ENCODE measurements at places on chromosomes 5 and 9.

- no peak for DNase-seq
These were observed 657.9 kb upstream of the ST8SIA4 start for GRCh38 chr5:101561018-101561417.

GRCh38 chr9:38195737-38196161 lies 126.7 kb upstream of the SHB start:
- no peak for DNase-seq

DNA sequence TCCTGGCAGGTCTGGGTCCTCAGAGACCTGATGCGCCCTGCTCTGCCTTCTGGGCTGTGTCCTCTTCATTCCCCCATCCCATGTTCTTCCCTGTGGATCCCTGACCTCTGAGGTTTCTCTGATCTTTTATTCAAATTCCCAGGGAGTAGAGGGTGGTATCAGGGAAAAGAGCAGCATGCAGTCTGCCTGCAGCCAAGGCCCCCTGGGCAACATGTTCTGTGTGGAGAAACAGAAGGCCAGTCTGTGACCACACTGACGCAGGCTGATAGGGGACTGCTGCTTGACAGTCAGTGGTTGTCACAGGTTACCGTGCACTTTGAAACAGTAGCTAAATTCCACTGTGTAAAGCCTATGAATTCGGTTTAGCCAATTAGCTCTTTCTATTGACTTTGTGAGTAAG lies 156.6 kb upstream of the IRX2 start:
- no peak for DNase-seq

DNA sequence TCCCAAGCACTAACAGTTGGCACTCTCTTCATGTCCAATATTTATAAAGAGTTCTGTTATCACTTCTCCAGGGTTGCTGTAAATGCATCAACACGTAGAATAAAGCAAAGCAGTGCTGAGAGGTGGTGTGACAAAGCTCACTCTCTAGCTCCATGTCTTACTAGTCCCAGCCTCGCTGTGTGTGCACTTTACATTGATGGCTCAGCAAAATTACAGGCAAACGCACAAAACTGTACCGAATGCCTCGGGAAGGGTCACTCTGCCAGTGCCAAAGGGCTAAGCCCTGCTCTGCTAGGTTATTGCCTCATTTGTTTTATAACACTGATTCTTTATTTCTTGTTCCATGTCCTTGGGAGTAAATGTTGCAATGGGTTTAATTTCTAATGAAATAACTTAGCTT lies 1005.9 kb upstream of the WWC1 start:
- DNase-seq: no peak

DNA sequence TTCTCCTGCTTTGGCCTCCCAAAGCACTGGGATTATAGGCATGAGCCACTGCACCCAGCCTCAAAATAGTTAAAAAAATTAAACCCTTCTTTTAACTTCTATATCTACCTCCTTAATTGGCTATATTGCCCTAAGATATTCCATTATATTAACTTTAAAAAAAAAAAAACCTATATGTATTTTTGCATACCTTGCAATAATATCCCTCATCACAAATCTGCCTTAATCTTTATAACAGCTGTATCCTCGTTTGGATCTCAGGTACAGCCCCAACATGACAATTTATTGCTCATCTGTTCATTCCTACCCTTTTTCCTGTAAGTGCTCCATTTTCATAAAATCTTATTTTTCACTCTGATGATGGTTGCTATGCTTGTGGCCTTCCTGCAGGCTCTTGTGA lies 12.7 kb downstream of the GNPDA1 start:
- DNase-seq: no peak

- DNase-seq: no peak
These were observed 437.8 kb downstream of the ARHGEF28 start for GRCh38 chr5:74063821-74064220.

- DNase-seq: no peak
These were observed 226.5 kb downstream of the CDK5RAP2 start for GRCh38 chr9:120353506-120353905.

- peak; percentile 91 for DNase-seq
These were observed at the start of gene RACK1 for GRCh38 chr5:181243564-181244343. TSS of gene RACK1 (minus strand) at chr5:181243906. CDS start at chr5:181243800, 106 bp downstream.

DNA sequence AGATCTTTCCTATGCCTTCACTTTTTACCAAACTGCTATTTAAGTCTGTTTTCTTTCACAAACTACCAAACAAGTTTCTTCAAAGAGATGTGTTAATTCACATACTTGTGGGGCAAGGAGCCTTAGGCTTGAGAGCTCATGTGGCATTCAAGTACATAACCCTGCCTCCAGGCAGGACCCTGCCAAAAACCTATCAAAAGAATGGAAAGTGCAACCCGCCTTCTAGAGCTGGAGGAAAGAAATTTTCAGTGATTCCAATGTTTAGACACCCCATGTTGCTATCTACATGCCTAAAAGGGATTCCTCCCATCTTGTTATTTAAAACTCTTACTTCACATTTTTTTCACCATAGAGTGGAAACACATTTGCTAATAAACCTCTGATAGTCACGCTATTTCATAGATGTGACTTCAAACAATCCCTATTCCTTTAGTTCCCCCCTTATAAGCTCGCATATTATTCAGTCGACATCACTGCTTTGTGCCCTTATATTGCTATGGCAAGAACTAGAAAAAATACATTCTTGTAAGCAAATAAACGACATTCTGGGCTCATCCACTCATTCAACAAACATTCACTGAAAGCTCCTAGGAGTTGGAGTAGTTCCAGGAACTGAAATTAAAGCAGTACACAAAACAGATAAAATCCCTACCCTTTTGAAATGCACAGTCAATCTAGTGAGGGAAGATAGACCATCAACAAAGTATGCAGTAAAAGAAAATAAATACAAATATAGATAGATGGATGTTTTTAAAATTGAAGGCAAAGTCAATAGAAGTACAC lies 518.1 kb downstream of the ELAVL2 start:
- DNase-seq: no peak

DNA sequence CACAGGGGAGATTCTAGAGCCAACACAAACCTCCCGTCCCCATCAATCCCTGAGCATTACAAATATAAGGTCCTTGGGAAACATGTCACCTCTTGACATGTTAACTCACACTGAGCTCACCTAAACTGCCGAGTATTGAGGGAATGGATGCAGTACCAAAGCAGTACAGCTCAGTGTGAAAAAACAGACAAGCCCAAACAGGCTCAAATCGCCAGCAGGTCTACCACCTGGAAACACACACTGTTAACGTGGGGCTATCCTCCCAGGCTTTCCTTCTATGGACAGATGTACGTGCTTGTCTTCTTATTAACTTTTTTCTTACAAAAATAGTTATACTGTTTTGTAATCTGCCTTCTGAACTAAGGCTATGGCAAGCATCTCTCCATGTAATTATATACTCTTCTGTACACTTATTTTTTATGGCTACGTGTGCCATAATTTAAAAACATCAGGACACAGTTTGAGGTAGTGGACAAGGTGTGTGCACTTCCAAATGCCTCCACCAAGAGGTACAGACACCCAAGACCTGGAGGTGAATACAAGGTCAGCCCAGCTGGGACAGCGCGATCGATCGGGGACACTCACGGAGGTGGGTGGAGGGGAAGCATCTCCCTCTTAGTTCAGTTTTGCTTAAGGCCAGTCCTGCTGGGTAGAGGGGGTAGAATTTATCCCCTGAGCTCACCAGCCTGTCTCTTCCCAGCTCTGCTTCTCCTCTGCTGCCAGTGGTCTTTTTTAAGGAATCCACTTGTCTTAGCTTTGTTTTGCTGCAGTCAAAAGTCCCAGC lies 76.5 kb downstream of the DAP start:
- no peak for DNase-seq

- no peak for DNase-seq
These were observed 212.0 kb downstream of the DEPDC1B start for GRCh38 chr5:60487885-60488442.

DNA sequence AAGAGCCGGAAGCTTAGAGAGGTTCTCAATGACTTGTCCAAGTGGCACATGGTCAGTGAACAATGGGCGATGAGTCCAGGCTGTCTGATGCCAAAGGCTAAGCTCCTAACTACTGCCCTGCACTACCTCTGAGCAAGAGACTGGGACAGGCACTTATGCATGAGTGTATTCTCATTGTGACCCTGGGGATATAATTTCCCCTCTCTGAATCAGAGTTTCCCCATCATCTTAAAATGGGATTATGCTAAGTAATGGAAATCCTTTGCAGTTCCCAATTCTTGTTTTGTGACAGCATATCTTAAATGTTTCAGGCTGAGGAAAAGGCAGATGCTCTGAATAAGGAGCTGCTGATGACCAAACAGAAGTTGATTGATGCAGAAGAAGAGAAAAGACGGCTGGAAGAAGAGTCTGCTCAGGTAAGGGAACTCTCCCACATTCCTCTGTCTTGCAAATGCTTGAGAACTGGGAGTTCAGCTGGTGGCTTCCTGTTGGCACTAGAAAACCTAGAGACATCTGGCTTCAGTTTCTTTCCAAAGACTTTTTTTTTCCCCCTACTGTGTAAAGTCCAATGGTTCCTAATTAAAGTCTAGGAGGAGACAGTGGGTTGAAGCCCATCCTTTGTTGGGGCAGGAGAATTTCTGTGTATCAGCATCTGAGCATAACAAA lies 64.1 kb downstream of the GPR21 start:
- DNase-seq: no peak

- no peak for DNase-seq
These were observed 315.3 kb upstream of the PTGER4 start for GRCh38 chr5:40364441-40364840.

DNA sequence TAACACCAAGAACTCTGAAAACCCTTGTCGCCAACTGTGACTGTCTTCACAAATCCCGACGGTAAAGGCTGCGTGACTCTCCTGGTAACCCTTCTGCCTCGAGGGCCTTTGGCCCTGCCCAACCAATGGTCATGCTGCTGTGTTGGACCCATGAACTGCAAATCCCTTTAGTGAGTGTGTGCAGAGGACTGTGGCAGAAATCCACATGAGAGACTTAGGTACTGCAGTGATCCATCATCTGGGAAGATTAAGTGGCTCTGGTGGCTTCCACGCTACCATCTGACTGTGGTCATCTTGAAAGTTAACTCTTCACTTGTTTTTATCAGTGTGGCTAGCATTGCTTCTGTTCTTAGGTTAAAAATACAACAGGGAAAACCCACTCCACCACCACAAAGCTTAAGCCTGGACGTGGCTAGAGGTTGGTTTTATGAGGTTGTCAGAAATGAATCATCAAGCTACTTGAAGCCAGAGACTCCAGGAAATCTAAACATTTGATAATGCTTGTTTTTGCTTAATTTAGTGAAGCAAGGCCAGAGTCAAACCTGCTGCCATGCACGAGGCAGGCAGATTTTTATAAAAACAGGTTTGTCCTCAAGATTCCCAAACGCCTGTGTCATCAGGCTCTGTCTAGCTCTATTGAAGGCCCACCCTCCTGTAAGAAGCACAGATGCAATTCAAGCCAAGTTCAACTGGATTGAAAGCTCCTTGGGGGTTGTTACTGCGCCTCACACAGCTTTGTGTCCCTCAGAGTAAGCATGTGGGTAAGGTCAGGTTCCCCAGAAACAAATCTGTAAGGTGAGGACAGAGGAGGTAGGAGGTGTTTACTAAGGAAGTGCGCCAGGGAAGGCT lies 52.7 kb upstream of the ERCC6L2 start:
- no peak for DNase-seq

DNA sequence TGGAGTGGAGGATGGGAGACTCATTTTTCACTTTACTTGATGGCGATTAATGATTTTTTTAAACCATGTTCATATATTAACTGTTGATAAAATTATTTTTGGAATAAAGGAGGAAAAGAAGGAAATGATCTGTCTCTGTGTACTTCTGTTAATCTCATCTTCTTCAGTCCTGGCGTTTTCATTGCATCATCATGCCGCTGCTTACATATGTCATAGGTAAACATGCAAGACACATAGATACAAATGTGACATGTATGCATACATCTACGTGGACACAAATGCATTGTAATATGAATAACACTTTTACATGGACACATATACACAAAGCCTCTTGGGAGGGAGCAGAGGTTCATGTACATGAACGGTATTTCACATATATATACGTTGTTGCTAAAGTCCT lies 10.0 kb downstream of the TMEM174 start:
- no peak for DNase-seq

DNA sequence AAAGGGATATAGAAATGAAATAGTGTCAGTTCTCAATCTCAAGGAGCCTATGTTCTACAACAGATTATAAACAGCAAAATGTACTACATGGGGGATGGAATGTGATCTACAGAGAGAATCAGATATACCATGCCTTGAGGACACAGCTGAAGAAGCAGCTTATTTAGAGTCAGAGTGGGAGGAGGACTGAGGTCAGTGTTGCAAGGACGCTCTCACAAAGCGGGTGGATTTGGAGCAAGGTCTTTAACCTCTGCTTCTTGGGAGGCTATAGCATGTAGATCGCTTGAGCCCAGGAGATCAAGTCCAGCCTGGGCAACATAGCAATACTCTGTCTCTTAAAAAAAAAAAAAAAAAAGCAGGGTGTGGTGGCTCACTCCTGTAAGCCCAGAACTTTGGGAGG lies 32.8 kb upstream of the PLIN2 start:
- DNase-seq: no peak

DNA sequence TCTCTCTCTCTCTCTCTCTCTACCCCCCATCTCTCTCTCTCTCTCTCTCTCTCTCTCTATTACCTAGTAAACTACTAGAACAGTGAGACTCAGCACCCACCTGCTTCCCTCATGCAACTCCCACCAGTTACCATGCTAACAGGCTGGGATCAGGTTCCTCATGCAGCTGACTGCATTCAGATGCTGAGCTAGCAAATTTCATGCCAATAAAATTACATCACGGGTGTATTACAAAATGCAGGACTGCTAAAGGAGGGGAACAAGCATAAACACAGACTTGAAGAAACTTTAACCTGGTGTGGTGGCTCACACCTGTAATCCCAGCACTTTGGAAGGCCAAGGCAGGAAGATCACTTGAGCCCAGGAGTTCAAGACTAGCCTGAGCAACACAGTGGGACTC lies 76.0 kb downstream of the CEMIP2 start:
- no peak for DNase-seq
